GM23338 (cell line): ENCODE measurements at places on chromosomes 12 and 14.

DNA sequence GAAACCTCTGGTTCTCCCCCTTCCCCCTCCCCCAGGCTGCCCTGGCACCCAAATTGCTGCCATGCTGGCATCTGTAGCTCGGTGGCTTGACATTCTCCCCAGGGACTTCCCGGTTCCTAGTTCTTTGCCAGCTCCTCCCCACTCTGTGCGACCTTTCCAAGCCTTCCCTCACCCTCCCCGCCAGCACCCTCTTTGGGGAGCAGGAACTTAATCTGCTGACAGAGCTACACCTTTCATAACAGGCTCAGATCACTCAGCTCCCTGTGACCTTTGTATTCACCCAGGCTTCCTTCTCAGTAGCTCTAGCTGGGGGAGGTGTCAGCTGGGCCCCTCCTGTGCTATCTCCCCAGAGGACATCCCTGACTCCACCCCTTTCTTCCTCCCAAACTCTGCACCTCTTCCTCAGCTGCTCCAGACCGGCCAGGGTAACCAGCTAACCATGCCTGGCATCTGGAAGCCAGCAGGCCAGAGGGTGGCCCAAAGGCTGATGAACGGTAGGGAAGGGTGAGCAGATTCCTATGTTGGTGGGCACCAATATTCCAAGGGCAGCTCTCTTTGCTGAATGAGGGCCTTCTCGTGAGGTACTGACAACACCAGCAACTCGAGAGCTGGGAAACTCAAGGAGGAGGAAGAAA lies 1.8 kb upstream of the COX14 start:
- DNase-seq: no peak

DNA sequence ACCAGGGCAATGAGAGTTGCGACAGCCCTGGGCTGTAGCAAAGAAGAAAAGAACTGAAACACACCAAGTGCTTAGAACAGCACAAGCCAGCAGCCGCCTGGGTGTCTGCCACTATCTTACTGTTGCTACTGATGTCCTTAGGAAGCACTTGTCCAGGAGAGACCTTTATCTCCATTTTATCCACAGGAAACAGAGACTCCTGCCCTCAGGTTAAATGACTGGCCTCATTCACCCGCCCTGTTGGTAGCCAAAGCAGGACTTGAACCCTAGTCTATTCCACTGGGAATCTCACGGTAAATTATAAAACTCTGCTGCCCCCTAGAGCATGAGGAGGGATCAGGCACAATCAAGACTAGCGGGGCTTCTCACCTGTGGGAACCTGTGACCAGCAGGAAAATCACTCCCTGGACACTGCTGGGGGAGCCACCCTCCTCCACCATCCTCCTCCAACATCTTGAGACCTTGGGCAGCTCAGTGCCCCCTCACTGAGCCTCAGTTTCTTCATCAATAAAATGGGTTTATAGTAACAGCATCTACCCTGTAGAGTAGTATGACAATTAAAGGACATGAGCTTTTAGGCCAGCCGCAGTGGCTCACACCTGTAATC lies 20.5 kb upstream of the TESC start:
- peak; percentile 84 for DNase-seq

DNA sequence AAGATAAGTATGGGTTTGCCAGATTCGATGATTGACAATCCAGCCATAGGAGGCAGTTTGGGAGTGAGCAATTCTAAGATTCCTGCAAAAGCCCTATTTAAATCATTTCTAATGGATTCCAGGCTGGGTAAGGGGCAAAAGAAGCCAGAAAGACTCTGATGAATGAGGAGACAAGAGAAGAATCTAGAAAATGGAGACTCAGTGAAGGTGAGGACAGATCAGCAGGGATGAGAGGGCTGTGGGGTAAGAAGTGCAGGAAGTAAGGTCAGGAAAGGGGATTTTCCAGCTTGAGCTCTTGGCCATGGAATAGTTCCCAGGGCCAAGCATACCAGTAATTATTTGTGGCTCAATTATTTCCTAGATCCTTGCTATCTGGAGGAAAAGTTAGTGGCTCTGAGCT lies 87.3 kb downstream of the TMX1 start:
- no peak for DNase-seq

GRCh38 chr12:105935981-105936380 lies 202.8 kb downstream of the NUAK1 start:
- DNase-seq: no peak

- DNase-seq: no peak
These were observed 74.4 kb upstream of the GALNT9 start for GRCh38 chr12:132403636-132404434.

- no peak for DNase-seq
These were observed 183.1 kb upstream of the FBXO33 start for GRCh38 chr14:39615352-39615751.

- no peak for DNase-seq
These were observed 437.3 kb downstream of the MED13L start for GRCh38 chr12:115840159-115840558.

- DNase-seq: no peak
These were observed 1.4 kb upstream of the TMEM132C start for GRCh38 chr12:128265566-128265965.

GRCh38 chr14:100306101-100306997 lies at the start of gene SLC25A29:
Gene SLC25A29, minus strand, starts transcription at chr14:100306444. Its CDS starts 212 bp downstream, at chr14:100306232.
- peak; percentile 97 for DNase-seq

DNA sequence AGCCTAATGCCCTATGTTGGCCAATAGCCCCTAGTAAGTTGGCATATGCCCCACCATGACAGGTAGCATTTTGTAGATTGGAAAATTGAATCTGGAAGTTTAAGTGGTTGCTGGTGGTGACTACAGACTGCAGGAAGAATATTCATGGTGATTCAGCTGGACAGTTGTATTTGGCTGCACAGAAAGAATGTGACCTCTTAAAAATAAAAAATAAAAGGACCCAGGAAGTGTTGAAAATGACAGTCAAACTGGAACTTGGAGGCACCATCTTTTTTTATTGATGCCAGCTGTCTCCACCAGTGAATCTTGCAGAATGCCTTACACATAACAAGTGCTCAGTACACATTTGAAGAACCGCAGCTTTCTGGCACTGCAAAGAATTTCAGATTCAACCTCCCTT lies 73.9 kb downstream of the PRMT8 start:
- DNase-seq: no peak

DNA sequence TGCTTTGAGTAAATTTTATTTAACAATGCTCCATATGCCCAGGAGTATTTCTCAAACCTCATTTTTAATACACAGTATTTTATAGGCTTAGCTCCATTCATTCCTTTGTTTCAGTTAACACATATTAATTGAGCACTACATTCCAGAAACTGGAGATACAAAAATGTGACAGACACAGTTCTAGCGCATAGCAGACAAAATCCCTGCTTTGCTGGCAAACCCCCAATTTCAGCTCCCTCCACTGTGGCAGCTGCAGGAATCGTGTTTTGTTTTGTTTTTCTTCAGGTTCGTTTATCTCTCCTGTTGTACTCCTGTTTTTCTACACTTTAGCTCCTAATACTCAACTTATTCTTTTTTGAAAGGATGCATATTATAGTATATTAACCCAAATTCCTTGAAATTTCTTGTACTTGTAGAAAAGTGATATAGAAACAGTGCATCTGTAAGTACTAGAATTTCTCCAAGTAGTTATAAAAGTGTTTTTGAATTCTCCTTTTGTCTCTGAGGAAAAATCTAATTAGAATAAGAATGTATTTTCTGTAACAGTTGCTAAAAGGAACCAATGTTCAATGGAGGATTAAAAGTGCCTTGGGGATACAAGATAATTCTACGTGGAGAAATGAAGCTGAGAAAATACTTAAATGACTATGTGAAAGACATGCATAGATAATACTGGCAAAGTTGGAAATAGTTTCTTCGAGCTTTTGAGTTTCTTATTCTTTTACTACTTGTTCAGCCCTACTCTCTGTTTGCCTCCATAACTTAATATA lies 6.4 kb upstream of the RAB21 start:
- no peak for DNase-seq

- no peak for DNase-seq
These were observed 53.8 kb downstream of the SLC6A15 start for GRCh38 chr12:84858796-84859195.
